ENCODE measurements at places on chromosomes 12 and 14.

GRCh38 chr14:69715725-69716477 lies 51.0 kb upstream of the SRSF5 start:
- peak; percentile 82 for DNase-seq

- no peak for DNase-seq
Observed at GRCh38 chr12:21940549-21941505, at the start of gene ABCC9. ABCC9 (minus strand) TSS chr12:21941426; CDS start chr12:21936674, 4,752 bp downstream.

DNA sequence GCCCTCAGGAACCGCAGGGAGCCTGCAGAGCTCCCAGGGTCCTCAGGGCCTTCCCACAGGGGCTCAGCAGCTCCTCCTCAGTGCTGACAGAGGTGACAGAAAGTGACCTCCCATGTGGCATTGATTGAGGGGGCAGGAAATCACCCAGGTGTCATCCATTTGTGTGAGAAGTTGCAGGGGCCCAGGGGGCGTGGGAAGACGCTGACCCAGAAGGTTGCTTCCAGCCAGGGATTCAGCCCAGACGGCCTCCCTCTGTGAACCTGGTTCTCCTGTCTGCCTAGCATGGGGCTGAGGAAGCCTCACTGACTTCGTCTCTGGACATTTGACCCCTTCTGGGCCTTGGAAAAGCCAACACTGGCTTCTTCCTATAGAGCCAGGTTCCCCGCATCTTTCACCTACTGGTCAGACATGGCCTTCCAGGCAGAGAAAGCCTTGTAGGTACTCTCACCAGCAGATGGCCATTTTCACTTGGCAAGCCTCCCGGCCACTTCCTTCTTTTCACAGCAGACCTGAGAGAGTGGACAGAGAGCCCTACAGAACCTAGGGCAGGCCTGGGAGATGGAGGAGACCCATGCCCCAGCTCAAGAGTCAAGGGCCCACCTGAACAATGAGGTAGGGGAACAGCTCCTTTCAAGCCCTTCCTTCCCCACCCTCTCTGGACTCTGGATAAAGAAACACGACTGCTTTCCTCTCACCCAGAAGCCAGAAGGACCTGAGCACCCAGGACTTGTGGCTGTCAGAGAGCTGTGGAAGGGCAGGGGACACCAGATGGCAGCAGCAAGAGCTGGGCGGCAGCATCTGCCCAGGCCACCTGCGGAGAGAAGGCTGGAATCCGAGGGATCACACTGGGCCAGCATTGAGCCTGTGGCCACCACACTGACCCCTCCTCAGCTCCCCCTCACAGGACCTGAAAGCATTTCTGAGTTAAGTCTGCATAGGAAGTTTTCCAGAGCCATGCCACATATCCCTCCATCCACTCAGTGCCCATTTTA lies 377.8 kb downstream of the DPF3 start:
- DNase-seq = no peak

DNA sequence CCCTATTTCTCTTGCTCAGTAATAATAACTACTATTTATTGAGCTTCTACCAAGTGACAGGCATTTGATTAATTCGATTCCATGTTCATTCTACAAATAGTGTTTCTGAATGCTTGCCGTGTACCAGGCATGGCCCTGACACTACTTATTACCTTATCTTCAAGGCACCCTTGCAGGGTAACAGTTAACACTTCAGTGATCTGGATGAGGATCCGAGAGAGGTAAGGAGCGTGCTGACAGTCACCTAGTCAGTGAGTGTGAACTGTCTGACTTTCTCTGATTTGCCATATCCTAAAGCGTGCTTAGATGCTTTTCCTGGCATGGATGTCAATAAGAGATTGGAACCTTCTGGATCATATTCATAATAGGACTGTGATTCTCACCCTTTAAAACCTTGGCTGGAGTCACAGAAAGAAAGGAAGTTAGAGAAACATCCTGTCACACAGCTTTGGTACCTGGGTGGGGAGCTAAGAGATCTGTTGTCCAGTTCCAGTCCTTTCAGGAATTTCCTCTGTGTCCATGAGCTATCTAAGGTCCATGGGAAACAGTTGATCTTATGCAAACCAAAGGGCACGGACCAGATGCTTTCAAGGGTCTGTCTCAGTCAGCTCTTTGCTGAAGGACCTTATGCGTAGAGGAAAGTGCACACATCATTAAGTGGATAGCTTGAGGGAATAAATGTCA lies 54.8 kb downstream of the PPFIBP1 start:
- DNase-seq = no peak

DNA sequence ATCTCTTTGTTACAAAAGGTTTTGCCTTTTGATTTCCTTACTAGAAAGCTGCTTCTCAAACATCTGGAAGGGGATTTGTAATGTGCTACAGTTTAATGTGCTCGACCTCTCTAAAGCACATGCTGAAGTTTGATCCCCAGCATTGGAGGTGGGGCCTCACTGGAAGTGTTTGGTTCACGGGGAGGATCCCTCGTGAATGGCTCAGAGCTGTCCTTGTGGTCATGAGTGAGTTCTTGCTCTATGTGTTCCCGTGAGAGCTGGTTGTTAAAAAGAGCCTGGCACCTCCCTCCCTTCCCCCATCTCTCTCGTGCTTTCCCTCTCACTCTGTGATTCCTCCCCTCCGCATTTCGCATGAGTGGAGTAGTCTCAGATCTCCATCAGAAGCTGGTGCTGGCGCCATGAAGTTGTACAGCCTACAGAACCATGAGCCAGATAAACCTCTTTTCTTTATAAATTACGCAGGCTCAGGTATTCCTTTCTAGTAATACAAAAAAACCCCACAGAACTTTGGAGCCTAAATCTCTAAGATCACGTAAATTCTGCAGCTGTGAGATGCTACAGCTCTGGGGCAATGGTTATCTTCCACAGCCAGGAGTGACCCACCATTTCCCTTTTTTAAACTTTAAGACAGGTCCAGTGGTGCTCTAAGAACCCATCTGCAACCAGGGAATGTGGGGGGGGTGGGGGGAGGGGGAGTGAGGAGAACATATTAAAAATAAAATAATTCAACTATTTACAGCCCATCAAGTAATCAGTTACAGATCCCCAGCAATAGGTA lies 214.4 kb downstream of the FOXN3 start:
- no peak for DNase-seq
